GM12865 (cell line): ENCODE measurements at places on chromosomes 11 and 22.

- no peak for DNase-seq
These were observed 29.0 kb upstream of the CREB3L1 start for GRCh38 chr11:46248289-46249102.

DNA sequence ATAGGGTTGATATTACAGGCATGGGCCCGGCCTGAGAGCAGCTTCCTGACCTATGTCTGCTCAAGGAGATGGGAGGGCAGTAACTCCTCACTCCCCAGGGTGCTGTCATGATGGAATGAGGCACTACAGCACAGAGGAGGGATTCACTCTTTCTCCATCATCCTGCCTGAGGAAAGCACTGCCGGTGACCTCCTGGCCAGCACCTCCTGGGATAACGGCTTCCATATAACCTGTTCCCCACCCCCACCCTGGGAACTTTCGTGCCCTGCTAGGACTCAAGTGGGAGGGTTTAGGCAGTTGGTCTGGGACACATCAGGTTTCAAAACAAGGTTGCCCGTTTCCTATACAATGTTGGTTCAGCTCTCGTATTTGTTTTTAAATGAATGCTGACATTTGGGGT, 42.7 kb upstream of the MN1 start:
- DNase-seq: no peak

- peak; percentile 52 for DNase-seq
These were observed 2.4 kb downstream of the MAPK1 start for GRCh38 chr22:21865041-21865440.

DNA sequence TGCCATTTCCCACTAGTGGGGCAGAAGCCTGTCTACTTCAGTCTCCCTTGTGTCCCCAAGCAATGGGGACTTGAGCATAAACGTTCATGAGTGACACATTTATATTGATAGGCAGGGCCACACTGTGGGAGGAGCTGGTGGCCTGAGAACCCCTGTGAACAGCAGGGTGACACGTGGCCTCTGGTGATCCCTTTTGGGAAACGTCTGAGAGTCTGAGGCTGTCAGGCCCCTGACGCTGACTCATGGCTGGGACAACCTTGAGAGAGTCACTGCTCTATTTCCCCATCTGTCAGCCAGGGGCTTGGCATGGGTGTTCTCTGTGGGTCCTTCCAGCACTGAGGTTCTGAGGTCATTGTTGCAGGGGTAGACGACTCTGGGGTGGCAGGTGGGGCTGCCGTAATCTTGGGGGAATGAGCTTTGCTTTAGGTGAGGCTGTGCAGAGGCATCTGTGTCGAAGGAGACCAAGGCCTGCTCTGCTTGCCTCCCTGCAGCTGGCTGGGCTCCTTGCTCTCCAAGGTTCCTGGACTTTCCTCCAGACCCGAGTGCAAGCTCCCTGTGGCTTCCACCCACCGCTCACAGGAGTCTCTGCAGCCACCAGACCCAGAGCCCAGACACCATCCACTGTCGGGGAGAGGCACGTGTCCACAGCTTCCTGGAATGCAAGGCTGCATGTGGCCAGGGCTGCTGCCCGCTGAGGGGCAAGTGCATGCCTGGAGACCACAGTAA, 54.7 kb downstream of the SMIM38 start:
- DNase-seq: peak; percentile 11

- DNase-seq: no peak
These were observed 103.2 kb upstream of the IGLL5 start for GRCh38 chr22:22784249-22785039.

DNA sequence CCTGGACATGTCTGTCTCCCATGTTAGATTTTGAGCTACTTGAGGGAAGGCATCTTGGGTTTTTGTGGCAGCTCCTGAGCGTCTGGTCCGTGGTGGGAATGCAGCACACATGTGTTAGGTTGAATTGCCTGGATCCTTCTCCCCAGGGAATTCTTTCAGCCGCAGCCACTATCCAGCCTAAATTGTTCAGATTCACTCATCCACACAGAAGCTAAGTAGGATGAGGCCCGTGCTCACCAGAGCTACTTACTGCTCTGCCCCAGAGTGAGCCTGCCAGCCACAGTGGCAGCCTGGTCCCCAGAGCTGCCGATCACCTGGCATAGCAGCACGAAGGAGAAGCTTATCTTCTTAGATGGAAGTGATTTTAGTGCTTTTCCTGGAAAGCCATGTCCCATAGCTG, 34.4 kb upstream of the SORL1-AS1 start:
- DNase-seq: no peak

DNA sequence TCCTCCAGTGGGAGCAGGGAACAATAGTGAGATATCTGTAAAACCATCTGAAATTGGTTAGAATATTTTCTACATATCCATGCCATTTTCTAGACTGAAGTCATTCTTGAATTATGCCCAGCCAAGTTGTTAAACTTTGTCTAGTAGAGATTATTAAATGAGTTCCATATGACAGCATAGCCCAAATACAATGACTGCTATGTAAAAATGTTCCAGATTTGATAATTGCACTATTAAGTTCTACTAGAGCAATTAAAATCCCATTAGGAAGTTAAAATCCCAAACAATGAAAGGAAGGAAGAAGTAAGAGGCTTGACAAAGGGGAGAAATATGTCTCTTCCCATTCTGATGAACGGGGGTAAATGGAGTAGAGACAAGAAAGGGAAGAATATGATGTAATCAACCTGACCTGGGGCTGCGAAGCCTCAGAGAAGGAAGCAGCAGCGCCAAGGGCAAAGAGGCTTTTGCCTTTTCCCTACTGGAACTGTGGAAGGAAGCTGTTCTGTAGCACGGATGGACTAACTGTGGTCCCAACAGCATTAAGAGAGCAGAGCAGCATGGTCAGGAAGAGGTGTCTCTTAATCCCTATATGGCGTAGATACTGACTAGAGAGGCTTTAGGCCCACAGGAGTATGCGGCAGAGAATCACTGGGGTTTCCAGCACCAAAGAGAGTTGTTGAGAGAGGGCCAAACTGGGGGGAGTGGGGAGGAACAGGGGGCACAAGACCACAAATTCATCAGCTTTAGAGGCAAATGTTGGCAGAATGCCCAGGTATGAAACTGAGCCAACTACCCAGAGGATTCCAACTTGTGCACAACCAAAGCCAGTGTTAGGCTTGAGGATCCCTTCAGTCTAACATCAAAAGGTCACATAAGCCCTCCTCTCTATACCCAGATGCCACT, 26.7 kb downstream of the RRP8 start:
- no peak for DNase-seq

GRCh38 chr11:26467506-26467905, 104.6 kb downstream of the MUC15 start:
- no peak for DNase-seq

DNA sequence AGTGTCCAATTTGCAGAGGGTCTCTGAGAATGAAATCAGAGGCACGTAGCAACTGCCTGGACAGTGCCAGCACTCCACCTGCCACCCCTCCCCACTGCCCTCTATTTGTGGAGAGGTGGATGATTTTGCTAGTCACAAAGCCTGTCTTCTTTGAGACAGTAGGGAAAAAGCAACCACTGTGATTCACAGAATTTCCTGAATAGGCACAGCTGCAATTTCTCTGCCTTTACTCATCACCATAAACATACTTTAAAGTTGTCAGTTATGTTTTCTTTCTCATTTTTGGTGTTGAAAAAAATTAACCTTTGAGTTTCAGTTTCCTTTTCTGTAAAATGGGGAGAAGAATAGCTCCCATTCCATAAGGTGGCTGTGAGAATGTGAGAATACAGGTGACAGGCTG, 134.3 kb downstream of the TEAD1 start:
- DNase-seq: peak; percentile 48

- no peak for DNase-seq
These were observed 49.5 kb downstream of the LGR4 start for GRCh38 chr11:27423125-27423524.

GRCh38 chr11:117442869-117443239, 115.2 kb downstream of the CEP164 start:
- DNase-seq: no peak
